Hypothalamus (tissue), 51 donors: ENCODE measurements at places on chromosomes 16 and 17.
A peak's percentile ranks its signal among the peaks of the same experiment; 100 is the strongest.

DNA sequence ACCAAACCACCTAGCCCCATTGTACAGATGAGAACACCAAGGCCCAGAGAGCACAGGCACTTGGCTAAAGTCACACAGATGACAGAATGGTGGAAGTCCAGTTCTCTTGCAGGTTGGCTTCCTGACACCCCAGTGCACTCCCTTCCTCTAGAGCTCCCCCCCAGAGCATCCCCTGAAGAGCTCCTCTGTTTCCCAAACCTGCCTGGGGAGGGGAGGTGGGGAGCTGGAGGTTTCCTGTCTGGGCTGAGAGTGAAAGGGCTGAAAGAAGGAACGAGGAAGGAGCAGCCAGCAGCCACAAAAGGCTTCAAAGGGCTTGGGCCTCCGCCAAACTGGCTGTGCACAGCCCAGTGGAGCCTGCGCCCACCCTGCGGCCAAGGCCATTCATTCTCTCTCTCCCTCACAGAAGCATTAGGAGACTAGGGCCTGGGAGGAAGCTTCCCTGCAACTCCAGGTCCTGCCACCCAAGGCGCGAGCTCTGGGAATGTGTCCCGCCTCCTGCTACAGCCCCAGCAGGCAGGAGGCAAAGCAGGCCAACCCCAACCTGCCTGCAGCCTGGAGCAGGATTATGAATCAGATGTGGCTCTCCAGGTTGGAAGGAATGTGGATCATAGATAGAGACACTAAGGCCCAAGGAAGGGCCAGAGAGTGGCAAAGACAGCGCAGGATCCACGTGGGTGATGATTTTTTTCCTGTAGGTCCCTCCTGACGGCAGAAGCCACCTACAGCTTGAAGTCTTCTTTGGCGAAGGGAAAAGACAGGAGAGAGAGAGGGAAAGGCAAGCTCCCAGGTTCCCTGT is 913 bp downstream of the SLC13A5 start:
- DNase-seq: peak; percentile 72

DNA sequence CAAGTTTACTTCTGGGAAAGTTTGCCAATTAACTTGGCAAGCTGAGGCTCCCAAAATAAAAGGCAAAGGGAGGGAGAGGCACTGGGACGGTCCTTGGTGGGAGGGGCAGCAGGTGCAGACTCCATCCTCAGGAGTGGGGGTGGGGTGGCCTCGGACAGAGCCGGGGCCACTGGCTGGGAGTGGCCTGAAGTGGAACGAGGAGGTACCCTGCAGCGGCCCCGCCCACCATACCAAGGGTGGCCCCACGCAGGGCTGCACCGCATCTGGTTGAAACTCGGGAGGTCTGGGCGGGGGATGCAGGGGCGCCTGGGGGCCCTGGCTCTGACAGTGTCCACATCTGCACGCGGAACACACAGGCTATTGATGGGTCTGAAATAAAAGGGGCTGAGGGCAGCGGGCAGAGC is 42.4 kb upstream of the SLC38A10 start:
- no peak for DNase-seq

DNA sequence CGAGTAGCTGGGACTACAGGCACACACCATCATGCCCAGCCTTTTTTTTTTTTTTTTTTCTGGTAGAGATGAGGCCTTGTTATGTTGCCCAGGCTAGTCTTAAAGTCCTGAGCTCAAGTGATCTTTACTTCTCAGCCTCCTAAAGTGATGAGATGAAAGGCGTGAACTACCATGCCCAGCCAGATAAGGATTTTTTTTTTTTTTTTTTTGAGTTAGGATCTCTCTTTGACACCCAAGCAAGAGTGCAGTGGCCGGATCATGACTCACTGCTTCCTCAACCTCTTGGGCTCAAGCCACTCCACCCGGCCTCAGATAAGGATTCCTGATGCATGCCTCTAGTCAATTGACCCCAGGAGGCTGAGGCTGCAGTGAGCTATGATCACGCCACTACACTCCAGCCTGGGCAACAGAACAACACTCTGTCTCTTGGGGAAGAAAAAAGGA is 11.2 kb upstream of the PLEKHG4 start:
- no peak for DNase-seq

DNA sequence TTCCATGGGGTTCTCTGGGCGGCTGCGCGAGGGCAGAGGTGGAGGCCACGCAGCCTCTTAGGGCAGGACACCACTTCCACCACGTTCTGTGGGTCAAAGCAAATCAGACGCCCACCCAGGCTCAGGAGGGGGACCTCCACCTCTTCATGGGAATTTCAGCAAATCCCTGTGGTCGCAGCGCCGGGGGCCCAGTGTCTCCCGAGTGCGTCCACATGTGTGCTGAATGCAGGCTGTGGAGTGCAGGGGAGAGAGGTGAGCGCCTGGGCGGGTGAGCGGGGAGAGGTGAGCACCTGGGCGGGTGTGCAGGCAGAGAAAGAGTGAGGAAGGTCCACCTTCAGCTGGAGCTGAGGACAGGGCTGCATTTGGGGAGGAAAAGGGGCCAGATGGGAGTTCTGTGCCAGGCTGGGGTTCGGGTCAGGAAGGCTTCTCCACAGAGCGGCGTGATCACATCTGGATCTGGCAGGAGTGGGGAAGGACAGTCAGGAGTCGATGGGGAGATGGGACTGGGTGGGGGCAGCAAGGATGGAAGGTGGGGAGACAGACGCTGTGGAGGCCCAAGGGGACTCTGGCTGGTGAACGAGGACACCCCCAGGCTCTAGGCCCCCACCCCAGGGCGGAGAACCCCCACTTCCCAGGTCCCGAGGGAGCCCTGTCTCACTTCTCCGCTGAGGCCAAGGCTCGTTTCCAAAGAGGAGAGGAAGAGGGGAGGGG is 36.8 kb upstream of the CBFA2T3 start:
- DNase-seq: no peak

GRCh38 chr17:56744721-56745120 is 89.0 kb downstream of the C17orf67 start:
- DNase-seq: no peak

GRCh38 chr16:4626396-4626795 is 1.8 kb downstream of the MGRN1 start:
- DNase-seq: no peak

DNA sequence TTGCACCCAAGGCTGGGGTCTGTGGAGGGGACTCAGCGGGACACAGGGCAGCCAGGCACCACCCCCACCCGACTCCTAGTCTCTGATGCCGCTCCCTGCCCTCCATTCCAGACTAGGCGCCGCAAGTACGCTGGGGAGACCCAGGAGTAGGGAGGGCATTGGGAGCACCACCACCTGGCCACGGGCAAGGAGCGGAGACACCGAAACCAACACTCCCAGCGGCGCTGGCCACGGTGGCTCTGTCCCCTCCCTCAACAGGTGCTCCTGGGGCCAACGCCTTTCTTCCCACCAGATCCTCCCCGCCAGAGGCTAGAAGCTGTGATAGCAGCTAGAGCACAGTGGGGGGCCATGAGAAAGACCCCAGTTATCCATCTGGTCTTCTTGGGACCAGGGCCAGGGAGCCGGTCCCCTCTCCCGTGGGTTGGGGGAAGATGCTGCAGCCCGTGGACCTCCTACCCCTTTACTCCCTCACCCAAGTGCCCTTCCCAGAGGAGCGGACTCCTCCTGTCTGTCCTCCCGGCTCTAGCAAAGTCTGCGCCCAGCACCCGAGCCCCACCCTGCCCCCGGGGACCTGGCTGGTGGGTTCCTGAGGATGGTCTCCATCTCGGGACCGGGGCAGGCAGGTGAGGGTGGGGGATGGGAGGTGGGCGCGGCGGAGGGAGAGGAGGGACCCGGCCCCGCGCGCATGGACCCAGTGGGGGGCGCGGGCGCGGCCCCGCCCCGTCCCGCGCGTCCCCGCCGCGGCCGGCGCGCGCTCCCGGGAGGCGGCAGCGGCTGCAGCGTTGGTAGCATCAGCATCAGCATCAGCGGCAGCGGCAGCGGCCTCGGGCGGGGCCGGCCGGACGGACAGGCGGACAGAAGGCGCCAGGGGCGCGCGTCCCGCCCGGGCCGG is at the start of gene SYNGR3:
TSS of gene SYNGR3 (plus strand) at position 762 of the 892 bp plus-strand sequence. CDS start 133 bp downstream, outside the sequence.
- DNase-seq: no peak

- DNase-seq: no peak
Measured at GRCh38 chr17:58215685-58216084, 3.4 kb downstream of the MKS1 start.

DNA sequence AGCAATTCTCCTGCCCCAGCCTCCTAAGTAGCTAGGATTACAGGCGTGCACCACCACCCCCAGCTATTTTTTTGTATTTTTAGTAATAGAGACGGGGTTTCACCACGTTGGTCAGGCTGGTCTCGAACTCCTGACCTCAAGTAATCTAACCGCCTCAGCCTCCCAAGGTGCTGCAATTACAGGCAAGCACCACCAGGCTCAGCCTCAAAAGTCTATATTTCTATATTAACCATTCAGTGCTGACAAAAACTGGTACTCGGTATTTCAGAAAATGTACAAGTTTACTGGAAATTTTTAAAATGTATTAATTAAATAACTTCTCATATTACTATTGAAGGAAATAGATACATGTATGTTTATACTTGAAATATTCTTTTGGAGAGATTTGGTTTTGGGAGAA is 1.4 kb upstream of the HEXD start:
- no peak for DNase-seq

- no peak for DNase-seq
Measured at GRCh38 chr16:50202926-50203624, 50.0 kb downstream of the TENT4B start.

DNA sequence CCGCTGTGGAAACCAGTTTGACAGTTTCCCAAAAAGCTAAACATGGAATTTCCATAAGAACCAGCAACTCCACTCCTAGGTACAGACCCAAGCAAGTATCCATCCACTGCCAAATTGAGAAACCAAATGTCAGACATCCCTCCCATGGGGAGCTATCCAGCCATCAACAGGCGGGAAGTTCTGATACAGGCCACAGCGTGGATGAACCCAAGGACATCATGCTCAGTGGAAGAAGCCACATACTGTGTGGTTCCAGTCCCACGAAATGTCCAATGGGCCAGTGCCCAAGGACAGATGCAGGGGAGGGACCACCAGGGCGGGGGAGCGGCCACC is 12.6 kb upstream of the BAIAP2 start:
- no peak for DNase-seq

GRCh38 chr17:76658242-76658662 is 14.7 kb upstream of the ST6GALNAC1 start:
- no peak for DNase-seq

DNA sequence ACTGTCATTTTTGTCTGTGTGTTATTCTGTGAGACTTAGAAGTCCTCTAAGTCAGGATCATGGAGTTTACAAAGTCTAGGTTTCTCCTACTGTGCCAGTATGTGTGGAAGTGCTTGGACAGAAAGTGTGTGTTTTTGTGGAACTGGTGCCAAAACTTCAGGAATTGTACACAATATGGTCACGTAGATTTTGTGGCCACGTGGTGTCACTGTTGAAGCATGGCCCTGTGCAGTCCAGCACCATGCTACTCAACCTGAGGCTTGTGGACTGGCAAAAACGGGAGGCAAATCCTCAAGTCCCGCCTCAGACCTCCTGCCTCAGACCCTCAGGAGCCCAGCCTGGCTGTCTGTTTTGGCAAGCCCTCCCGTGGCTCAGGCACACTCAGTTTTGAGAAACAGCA is 16.7 kb upstream of the ALKBH5 start:
- DNase-seq: no peak

GRCh38 chr16:63703612-63704011 is 1418.3 kb downstream of the CDH11 start:
- DNase-seq: no peak

DNA sequence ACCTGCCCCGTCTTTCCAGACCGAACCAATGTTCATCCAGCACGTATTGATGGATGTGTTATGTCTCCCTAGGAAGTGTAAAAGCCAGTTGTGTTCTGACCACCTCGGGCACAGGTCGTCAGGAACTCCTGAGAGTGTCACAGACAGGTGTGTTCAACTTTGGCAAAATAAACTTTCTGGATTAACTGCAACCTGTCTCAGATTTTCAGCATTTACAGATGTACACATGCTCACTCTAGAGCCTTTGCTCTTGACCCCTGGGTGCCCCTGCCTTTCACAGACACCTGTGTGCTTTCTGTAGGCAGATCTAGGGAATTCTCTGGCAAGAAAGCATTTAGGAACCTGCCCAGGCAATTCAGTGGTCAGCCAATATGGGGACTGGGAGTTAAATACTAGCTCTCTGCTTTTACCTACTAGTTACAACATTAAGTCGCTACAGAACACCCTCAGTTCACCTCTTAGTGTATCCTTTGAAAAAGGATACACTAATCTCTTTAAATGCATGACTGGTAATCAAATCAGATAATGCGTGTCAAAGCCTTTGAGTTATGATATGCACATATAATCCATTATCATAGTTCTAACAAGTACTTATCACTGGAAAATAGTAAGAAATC is 188.9 kb downstream of the CPPED1 start:
- DNase-seq: no peak

DNA sequence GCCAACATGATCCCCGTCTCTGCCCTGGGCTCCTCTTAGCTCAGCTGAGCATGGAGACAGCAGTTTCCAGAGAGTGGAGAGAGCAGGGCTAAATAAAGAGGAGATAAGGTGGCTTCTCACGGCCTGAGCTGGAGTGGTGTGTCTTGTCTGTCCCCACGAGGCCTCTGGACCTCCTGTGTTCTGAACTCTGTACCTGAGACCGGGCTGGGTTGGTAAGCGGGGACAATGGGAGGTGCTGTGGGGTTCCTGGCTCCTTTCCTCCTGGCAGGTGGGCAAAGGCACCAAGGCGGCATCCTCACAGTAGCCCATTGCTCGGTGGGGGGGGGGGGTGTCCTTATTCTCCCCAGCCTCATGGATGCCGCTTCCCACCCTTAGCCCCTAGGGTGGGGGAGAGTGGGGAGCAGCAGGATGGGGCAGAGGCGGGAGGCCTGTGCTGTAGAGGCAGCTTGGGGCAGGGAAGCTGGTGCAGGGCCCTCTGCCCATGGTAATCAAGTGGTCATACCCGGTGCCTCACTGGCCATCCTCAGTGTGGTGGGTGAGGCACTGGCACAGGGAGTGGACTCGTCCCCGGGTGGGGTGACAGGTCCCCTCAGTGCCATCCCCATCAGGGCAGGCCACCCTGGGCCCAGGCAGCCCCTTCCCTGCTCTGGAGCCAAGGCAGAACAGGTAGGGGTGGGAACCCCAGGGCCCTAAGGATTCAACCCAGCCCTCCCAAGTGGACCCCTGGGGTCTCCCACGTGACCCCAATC is 2.8 kb downstream of the AANAT start:
- no peak for DNase-seq

GRCh38 chr16:67746846-67747245 is 27.7 kb upstream of the GFOD2 start:
- no peak for DNase-seq

- no peak for DNase-seq
Measured at GRCh38 chr16:869823-870641, 69.5 kb upstream of the GNG13 start.

- DNase-seq: no peak
Measured at GRCh38 chr17:55816532-55817396, 65.9 kb downstream of the PCTP start.

- DNase-seq: no peak
Measured at GRCh38 chr17:42347198-42347597, 41.0 kb downstream of the STAT3 start.

GRCh38 chr16:88758227-88758943 is 26.6 kb downstream of the PIEZO1 start:
- no peak for DNase-seq
